ENCODE measurements at places on chromosomes 2 and 18.

DNA sequence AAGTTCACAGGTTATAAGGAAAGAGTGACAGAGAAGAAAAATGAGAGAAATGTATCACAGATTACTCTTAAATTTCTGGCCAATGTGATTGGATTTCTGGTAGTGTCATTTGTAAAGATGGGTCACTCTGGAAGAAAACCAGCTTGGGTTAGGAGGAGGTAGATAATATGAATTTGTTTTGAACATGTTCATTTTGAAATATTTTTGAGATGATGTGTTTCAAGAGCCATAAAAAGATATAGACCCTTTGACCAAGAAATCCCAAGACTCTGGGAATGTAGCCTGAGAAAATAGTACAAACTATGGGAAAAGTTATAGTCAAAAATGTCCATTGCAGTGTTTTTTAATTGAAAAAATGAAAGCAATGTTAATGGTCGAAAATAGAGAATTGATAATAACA is 70.7 kb downstream of the CALCRL start:
- no peak for DNase-seq

DNA sequence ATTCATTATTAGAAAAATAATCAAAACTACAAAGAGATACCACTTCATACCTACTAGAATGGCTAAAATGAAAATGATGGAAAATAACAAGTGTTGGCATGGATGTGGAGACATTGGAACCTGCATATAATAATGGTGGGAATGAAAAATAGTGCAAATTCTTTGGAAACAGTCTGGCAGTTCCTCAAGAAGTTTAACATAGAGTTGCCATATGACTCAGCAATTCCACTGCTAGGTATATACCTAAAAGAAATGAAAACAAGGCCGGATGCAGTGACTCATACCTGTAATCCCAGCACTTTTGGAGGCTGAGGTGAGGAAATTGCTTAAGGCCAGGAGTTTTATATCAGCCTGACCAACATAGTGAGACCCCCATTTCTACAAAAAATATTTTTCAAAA is 41.6 kb upstream of the ACYP2 start:
- DNase-seq: no peak

- DNase-seq: no peak
These were observed 25.4 kb upstream of the NRP2 start for GRCh38 chr2:205656941-205657340.

DNA sequence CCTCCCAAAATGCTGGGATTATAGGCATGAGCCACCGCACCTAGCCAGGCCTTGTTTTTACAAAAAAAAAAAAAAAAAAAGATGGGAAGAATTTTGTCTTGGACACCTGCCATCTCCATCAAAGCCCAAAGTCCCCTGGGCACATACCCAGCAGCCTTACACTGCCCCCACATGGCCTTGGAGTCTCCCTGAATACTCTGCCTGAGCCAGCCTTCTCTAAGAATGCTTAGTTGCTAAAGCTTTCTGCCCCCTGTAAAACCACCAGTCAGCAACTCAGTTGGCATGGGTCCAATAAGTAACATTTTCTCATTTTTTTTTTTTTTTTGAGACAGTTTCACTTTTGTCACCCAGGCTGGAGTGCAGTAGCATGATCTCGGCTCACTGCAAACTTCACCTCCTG is 40.6 kb downstream of the SPC25 start:
- DNase-seq: no peak

DNA sequence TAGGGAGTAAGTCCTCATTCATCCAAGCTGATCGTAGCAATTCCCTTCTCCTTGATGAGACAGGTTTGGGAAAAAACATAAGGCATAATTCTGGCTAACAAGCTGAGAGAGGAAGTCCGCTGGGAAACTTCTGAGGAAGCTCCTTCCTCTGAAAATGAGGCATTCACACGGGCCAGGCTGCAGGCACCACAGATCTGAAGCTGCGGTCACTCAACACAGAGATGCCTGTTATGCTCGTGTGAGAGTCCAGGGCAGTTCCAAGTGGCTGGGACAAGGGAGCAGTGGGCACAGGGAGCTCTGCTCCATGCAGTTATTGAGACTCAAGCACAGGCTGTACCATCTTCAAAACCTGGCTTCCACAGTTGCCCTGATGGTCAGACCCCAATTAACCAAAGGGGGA is 200.9 kb upstream of the ID2 start:
- DNase-seq: no peak

- DNase-seq: peak; percentile 78
These were observed at the start of gene DUSP19 for GRCh38 chr2:183078464-183079138. Gene DUSP19 (plus strand): TSS chr2:183078747. CDS start chr2:183078934, 187 bp downstream.

- no peak for DNase-seq
These were observed 16.8 kb upstream of the LYPD6 start for GRCh38 chr2:149313512-149313972.

DNA sequence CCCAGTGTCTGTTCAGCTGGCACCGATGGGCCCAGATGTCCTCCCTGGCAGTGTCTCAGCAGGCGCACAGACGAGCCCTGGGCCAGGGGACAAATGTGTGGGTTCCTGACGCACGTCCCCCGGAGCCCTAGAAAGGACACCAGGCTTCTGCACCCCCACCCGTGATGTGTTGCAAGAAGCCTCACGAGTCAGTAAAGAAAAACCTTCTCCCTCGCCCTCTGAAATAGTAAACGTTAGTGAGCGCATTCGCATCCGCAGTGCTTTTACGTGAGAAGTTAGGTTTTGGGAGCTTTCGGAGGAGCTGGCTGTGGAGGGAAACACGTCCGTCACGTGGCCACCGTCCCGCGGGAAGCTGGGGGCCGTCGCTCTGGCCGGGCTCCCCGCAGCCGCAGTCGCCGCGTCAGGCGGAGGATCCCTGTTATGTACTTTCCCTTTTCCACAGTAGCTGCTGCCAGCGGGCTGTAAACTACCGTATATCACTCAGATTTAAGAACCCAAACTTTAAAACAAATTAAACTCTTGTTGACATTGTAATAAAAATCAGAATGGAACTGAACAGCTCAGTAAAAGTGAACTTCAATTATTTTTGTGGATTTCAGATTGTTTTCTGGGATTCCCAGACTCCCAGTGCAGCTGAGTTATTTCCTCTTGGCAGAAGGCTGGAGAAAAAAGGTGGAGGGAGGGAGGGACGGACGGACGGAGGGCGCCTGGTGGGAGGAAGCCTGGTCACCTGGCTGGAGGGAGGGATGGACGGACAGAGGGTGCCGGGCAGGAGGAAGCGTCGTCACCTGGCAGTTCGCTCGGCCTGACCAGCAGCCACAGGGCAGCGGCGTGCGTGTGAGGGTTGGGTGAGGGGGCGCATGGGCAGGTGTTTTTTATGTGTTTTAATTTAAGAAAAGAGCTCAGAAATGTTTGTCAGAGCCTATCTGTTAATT is 112.1 kb downstream of the NFATC1 start:
- DNase-seq: peak; percentile 32

GRCh38 chr2:102660574-102660973 is 41.2 kb downstream of the SLC9A2 start:
- DNase-seq: no peak

- DNase-seq: no peak
These were observed 359.9 kb upstream of the HNRNPA3 start for GRCh38 chr2:176852667-176853066.

DNA sequence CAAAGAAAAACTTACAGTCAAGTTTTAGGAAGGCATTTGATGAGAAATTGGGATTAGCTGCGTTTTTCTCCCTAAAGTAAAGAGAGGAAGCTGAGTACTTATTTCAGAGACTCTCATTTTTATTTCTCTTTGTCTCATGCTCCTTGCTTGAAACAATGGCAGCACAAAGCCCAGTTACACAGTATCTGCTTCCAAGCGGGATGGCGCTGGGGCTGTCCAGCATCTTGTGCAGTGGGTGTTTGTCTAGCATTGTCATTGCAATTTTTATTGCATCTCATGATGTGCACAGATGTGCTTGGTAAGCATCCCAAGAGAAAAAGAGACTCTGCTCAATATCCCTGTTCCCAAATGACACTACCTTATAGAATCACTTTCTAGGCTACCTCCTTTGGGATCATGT is 102.8 kb upstream of the ZNF521 start:
- DNase-seq: no peak

GRCh38 chr2:236352761-236353593 is 88.8 kb upstream of the ASB18 start:
- DNase-seq: no peak

DNA sequence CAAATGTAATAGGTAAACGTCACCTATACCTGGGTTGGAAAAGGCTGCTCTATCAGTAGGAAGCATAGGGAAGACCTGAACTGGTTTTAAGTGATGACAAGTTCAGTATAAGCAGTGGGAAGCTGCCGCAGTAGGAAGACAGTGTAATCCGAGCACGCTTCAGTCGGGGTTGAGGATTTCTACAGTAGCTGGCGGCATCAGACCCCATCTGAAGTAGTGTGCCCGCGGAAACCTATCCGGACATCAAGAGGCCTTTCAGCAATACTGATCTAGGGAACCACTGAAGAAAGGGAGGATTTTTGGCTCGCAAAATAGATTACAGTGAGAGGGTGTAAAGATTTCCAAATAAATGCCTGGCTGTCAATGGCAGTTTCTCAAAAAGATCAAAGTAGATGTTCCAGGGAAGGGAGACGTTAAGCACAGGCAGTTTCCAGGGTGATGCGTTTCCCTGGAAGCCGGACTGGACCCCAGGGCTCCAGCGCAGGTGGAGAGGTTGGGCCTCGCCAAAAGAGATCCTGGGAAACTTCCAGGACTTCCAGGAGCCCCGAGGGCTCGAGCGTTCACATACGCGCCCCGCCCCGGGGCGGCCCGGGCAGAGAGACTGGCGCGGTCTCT is 5.3 kb downstream of the LOXL3 start:
- no peak for DNase-seq

DNA sequence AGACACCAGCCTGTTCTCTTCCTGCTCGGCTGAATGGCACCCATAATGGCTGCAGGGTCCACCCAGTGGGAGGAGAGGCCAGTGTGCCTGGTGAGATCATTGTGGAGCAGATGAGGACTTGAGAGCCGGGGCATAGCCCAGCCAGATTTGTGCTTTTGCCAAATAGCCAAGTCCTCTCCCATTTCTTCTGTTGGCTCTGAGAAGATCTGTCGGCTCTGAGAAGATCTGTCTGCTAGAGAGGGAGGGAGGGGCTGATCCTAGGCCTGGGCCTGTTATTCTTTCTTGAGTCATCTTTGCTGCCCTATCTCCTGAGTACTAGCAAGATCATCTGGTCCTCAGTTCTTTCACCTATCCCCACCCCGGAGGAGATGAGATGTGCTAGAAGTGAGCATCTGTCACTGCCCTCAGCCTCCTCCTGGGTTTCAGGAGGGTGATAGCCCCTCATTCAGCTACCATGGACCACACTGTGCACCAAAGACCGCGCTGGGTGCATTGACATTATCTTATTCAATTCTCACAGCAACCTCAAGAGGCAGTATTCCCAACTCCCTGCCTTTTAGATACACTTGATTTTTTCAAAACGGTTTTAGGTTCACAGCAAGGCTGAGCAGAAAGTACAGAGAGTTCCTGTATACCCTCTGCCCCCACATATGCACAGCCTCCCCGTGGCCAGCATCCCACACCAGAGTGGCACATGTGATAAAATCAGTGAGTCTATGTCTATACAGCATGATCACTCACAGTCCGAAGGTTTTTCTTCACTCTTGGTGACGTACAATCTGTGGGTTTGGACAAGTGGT is 98.6 kb downstream of the CAPN13 start:
- DNase-seq: no peak

GRCh38 chr2:64946769-64947247 is 42.4 kb upstream of the SLC1A4 start:
- no peak for DNase-seq

GRCh38 chr18:59633317-59633716 is 63.9 kb downstream of the CCBE1 start:
- DNase-seq: no peak

DNA sequence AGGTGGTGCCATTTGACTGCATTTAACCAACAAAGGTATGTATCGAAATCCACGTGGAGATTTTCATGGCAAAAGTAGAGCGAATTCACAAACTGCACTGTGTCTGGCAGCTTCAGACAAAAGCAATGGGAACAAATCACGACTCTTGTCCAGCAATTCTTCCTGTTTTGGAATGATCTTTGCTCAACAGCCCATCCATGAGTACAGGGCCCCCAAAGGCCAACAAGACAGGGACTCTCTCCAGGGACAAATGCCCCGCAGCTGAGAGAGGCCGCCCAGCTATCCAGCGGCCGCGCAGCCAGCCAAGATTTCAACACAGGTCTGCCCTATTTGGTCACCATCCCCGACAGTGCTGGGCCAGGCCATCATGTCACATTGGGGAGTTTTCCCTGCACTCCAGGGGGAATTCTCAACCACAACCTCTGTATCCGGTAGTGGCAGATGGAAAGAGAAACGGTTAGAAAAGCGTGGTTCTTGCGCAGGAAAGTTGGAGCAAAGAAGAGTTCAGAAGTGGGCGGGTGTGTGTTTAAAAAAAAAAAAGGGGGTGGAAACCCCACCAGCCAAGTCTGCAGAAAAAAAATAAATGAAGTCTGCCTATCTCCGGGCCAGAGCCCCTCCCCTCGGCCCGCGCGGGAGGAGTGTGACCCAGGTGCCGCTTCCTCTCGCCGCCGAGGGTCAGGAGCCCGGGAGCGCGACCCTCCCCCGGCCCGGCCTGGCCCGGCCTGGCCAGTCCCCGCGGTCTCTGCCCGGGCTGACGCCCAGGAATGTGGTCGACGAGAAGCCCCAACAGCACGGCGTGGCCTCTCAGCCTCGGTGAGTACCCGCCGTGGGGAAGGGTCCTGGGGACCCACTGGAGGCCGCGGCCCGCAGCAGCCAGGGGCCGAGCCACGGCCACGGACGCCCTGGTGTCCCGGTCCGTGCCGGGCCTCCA is at the start of gene GYPC:
Gene GYPC, plus strand, starts transcription at position 659 of the 931 bp plus-strand sequence. Its CDS starts 106 bp downstream, at position 765.
- peak; percentile 60 for DNase-seq

GRCh38 chr2:186716899-186717298 is 23.0 kb downstream of the FAM171B start:
- DNase-seq: no peak

- DNase-seq: no peak
These were observed 73.6 kb downstream of the RND3 start for GRCh38 chr2:150413910-150414309.

DNA sequence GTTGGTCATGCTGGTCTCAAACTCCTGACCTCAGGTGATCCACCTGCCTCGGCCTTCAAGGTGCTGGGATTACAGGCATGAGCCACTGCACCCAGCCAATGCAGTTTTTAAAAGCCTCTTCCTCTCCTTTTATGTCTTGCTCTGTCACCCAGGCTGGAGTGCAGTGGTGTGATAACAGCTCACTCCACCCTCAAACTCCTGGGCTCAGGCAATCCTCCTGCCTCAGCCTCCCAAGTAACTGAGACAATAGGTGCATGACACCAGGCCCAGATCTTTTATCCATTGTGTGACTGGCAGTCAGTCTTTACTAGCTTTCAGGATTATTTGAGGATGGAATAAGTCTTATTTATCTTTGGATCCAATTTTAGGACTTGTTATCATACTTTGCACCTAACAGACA is 13.2 kb downstream of the KCTD18 start:
- DNase-seq: no peak

GRCh38 chr2:74481431-74481830 is 1.4 kb downstream of the CCDC142 start:
- no peak for DNase-seq

Data from activated CD4-positive, CD25-positive, alpha-beta regulatory T cell treated with anti-CD3 and anti-CD28 coated beads, Interleukin-2, amount 50 U/mL, for 72 hours (primary cell).